LHCN-M2 (cell line): ENCODE measurements at places on chromosomes 7 and 10.

DNA sequence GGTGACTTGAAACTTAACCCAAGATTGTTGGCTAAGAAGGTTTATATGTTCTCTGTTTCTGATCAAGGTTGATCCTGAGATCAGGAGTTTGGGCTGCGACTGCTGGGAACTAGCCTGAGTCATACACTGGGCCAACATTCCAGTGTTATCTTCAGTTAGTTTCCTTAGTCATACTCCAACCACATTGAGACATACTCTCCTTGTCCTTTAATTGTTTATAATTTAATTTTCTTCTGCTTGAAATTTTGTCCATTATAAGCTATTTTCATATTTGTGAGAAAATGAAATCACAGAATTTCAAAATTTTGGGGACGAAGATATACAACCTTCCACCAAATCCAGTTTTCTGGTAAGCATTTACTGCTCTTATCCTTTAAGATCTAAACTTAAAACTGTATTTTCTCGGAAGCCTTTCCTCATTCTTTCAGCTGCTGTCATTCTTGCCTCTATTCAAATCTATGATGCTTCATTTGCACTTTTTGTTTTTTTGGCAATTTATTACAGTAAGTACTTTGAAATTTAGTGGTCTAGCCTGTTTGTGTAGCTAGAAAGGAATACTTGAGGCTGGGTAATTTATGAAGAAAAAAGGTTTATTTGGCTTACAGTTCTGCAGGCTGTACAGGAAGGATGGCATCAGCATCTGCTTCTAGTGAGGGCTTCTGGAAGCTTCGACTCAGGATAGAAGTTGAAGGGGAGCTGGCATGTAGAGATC lies 63.4 kb upstream of the POT1 start:
- DNase-seq, result peak; percentile 45

GRCh38 chr10:1550616-1551015 lies 186.7 kb downstream of the ADARB2 start:
- no peak for DNase-seq

DNA sequence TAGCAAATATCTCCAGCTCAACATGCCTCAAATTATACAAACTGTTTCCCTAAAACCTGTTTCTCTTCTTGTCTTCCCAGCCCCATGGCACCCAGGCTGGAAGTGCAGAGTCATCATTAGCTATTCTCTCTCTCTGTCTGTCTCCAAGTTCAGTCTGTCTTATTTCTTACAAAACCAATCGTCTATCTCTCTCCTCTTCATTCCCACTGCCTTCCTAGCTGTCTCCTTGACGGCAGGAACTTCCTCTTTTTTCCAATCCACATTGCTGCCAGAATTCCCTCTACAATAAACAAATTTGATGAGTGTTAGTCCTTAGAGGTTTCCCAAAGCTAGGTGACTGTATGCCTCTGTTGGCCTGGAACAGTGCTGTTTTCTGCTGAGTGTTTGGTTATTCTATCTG lies 14.9 kb upstream of the ZNRF2 start:
- no peak for DNase-seq

GRCh38 chr10:1061930-1062774 lies 6.0 kb downstream of the WDR37 start:
- DNase-seq, result no peak

DNA sequence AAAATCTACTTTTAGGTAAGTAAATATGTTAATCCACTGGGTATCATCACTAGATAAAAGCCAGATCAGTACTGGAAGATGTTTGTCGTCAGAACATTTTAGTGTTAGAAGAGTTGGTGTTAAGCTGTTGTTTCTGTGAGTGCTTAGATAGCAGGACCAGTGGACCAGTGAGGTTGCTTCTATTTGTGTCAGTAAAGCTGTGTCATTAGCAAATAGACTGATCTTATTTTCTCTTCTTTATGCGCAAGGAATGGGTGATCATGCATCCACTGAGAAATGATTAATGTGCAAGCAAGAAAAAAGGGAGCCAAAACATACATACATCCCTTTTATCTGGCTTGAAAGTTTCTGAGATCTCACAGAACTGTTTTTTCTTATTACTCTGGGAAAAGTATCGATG lies 42.6 kb downstream of the EXOC4 start:
- DNase-seq, result no peak

GRCh38 chr10:51675088-51675487 lies 24.3 kb downstream of the CSTF2T start:
- DNase-seq, result peak; percentile 55

- peak; percentile 21 for DNase-seq
Measured at GRCh38 chr7:129041142-129042085, 13.5 kb downstream of the TNPO3 start.

- DNase-seq, result no peak
Measured at GRCh38 chr10:110017907-110018306, 10.1 kb downstream of the ADD3 start.

DNA sequence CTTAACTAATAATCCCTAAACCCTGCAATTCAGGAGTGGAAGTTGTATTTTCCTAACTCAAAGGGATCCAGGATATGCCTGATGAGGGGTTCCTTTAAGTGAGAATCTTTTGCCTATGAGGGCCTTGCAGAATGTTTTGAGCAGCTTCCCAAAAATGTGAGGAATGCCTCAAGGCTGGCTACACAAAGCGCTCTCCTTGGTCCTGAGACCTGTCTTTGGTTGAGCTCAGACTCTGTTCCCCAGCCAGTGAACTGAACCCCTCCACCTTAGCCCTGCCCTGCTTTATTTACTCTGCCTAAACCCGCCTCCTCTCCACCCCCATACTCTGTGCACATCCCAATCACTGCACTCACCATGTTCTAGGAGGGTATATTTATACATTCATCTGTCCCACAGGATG lies 108.6 kb downstream of the NRCAM start:
- DNase-seq, result peak; percentile 81

GRCh38 chr10:98326621-98327027 lies 58.6 kb upstream of the LOXL4 start:
- no peak for DNase-seq

- DNase-seq, result no peak
Measured at GRCh38 chr7:37442268-37442667, 6.4 kb downstream of the ELMO1 start.

- no peak for DNase-seq
Measured at GRCh38 chr10:112689327-112690072, 242.5 kb downstream of the VTI1A start.

DNA sequence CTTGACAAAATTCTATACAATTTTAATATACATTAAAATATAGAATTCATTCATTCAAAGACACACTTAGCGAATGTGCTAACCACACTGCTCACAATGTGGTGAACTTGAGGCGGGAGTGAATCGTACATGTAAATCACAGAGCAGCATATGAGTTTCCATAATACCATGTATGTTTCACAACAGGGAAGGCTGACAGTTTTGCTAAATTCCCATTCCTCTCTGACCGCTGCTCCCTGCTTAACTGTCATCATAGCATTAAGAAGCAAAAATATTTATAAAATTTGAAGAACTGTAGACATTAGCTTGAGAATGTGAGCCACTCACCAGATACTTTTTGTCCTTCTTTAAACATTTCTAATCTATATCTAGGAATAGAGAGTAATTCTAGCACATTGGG lies 763.3 kb downstream of the MAGI2 start:
- DNase-seq, result no peak

GRCh38 chr10:120184547-120185337 lies 272.3 kb upstream of the PLPP4 start:
- DNase-seq, result no peak

DNA sequence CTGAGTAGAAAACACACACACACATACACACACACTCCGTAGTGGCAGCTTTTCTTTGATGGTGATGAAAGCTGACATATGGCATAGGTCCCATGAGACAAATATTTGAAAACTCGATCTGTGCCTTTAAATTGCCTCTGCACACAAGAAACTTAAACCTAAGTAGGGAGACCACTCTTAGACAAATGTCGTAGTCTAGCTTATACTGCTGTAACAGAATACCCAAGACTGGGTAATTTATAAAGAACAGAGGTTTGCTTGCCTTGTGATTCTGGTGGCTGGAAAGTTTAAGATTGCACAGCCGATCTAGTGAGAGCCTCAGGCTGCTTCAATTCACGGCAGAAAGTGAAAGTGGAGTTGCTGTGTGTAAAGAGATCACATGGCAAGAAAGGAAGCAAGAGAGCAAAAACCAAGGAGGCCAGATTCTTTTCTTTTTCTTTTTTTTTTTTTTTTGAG lies 489.4 kb upstream of the SORCS1 start:
- peak; percentile 87 for DNase-seq

DNA sequence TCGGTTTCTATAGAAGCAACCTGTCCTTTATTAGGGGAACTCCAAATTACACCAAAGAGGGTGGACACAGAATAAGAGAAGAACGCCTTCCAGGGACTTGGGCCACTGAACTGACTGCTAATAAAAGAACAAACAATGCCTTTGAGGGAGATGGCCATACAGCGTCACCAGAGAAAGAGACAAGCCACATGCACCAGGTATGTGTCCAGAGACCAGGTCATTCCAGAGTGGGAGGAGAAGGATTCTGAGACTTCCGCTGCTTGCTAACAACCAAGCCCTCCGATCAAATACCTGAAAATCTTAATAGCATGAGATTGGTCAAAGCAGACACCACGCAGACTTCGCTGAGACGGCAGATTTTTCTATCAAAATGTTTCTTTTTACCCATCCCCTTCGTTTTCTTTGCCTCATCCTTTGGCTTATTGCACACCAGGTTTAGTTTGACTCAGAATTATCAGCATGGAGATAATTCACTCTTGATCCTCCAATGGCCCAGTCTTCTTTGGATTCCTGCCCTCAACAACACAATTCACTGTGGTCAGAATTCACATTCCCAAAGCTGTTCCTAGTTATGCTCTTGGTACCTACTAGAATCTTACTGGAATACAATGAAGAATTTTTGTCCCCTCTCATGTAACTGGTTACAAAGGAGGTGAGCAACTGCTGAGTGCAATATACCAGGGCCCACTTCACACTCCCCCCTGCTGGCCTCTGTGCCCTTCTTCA lies 87.4 kb upstream of the DDC start:
- no peak for DNase-seq

DNA sequence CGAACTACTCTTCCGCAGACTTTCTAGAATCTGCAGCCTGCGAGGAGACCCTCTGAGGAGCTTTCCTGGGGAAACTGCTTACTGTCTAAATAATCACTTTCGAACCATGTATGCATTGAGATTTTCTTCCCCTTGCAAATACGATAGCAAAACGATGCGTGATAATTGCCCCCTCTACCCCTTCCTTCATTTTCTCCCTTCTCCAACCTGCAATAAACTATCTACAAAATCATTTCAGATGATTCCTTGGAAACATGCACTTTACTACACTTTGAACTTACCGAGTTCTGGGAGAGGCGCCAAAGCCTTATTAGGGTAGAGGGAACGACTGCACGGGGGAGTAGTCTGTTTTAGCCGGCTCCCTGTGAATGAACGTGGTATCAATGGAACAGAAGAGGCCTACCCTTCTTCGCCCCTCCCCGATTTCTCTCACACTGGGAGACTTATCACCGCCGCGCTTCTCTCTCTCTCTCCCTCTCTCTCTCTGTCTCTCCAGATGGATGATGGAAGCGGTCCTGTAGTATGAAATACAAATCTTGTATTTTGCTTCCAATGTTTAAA lies at the start of gene FGFBP3:
TSS of gene FGFBP3 (minus strand) at position 370 of the 561 bp plus-strand sequence. CDS start 517 bp downstream, outside the sequence.
- DNase-seq, result peak; percentile 30

GRCh38 chr10:50552308-50552707 lies 71.4 kb downstream of the SGMS1 start:
- DNase-seq, result peak; percentile 37

GRCh38 chr7:28771906-28772622 lies 186.1 kb downstream of the TRIL start:
- no peak for DNase-seq
